ENCODE measurements at places on chromosomes 2 and 18.

- no peak for DNase-seq
Measured at GRCh38 chr2:72274380-72274797, 126.7 kb upstream of the CYP26B1 start.

GRCh38 chr2:205769879-205770278, 87.6 kb downstream of the NRP2 start:
- DNase-seq: no peak

DNA sequence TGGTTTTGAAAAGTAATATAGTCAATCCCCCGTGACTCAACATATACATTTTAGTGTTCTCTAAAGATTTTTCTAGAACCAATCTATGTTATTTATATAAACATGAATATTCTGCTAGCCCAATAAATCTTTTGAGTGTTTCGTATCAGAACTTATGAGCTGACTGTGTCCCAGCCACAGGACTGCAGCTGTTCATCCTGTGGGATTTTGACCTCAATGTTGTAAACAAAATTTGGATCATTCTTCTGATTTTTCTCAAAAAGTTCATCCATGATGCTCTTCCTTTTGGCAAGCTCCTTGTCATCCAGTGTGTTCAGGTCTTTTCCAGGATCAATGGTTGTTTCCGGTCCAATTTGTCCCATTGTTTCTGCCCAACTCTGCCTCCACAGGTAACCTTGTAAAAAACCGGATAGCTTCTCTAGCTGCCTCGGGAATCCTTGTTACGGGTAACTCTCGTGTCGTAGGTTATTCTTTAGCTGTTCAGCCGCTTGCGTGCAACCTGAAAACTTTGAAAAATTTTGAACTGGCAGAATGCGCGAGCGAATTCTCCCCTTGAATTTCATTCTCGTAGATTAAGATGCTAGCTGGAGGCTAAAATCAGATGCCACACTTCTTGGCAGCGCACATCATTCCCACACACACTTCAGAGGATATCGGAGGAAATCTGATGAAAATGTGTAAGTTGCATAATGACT, 195.2 kb downstream of the SH3BP4 start:
- DNase-seq: no peak

GRCh38 chr2:58377181-58377580, 136.1 kb upstream of the FANCL start:
- no peak for DNase-seq

DNA sequence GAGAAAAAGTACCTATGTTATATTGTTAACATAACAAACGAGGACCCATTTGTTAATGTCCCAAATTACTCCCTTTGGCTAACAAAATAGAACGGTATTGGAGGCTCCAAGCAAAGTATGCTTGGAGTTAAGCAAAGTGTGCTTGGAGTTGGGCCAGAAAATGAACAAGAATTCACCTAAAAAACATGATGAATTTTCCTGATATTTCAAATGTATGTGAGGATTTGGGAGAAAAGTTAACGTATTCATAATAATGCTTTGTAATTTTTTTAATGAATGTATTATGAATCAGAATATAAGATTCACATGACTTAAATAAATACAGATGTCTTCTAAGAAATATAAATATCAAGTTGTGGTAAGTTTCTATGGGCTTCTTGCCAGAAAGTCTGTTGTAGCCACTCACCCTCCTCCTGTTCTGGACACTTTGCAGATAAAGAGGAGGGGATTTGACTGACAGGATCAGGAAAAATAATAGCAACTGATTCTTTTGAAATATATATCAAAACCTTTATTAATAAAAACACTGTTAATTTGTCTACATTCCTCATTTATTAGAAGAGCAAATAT, 423.7 kb upstream of the MMADHC start:
- DNase-seq: no peak

GRCh38 chr18:46939337-46939963, 22.0 kb downstream of the KATNAL2 start:
- DNase-seq: no peak

DNA sequence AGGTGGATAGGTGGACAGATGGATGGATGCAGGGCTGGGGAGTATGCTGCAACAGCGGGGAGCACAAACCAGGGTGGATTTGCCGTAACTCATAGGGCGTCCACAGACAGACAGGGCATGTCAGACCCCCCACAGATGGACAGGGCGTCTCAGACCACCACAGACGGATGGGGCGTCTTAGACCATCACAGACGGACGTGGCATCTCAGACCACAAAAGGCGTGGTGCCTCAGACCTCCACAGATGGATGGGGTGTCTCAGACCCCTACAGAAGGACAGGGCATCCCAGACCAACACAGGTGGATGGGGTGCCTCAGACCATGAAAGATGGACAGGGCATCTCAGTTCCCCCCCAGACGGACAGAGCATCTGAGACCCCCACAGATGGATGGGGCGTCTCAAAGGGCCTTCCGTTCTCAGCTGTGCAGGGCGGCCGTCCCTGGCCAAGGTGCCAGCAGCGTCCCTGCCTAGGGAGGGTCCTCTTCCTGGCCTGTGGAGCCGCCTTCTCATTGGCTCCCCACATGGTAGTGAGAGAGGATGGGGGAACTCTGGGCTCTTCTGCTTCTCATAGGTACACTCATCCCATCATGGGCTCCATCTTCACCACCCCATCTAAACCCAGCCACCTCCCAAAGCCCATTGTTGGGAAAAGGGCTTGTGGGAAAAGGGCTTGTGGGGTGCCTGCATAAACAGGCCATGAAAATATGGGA, 2.1 kb downstream of the ANKMY1 start:
- DNase-seq: no peak

DNA sequence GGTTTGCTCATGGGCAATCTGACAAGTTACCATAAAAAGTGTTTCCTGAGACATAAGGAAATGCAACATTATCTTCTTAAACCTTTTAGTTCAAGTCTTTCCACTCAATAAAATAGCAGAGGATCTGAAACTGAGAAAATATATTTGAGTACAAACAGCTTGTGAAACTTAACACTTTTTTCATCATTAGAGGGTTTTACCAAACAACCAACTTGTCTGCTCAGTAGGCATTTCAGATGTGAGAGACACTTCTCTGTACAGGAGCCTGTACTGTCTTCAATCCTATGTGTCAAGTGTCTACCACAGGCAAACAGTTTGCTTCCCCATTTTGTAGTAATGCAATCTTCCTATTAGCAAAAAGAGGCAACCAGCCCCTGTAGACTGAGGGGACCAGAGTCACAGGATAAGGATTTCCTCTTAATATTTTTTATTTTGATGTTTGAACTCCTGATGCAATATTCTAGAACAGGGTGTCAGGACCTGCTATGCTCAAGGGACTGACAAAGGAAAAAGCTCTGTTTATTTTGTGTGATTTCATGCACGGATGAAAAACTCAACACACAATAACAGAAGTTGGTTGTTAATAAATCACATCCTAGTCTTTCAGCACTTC, 159.1 kb upstream of the LHCGR start:
- no peak for DNase-seq

DNA sequence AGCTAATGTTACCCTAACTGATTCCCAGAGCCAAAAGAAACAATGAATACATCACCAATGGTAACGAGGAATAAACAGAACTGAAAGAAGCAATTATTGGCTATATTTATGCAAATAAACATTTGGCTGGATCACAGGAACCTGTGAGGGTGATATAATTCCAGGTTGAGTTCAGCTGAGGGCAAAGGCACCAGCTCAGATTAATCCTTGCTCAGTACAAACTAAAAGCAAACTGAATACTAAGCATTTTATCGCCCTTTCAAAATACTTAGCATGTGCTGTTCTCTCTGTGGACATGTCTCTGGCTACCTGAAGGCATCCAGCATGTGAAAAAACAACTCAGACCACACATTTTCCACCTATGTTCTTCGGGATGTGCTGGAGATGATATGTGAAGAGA, 791.7 kb downstream of the METTL4 start:
- no peak for DNase-seq

GRCh38 chr2:31108561-31109286, 29.5 kb downstream of the GALNT14 start:
- no peak for DNase-seq

DNA sequence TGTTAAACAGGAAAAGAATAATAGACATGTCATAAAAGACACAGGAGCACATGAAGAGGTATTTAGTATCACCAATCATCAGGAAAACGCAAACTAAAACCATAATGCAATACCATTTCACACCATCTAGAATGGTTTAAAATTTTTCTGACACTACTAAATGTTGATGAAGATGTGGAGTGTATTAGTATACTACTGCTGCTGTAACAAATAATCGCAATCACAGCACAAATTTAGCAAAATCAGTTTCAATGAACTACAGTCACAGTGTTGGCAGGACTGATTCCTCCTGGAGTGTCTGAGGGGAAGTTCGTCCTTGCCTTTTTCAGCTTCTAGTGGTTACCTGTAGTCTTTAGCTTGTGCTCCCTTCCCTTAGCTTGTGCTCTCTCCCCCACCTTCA, 24.1 kb downstream of the SMAD2 start:
- DNase-seq: no peak

GRCh38 chr2:30447149-30448045, at the start of gene LCLAT1:
TSS of gene LCLAT1 (plus strand) at chr2:30447246. CDS start at chr2:30525591, 78,345 bp downstream.
- peak; percentile 62 for DNase-seq

DNA sequence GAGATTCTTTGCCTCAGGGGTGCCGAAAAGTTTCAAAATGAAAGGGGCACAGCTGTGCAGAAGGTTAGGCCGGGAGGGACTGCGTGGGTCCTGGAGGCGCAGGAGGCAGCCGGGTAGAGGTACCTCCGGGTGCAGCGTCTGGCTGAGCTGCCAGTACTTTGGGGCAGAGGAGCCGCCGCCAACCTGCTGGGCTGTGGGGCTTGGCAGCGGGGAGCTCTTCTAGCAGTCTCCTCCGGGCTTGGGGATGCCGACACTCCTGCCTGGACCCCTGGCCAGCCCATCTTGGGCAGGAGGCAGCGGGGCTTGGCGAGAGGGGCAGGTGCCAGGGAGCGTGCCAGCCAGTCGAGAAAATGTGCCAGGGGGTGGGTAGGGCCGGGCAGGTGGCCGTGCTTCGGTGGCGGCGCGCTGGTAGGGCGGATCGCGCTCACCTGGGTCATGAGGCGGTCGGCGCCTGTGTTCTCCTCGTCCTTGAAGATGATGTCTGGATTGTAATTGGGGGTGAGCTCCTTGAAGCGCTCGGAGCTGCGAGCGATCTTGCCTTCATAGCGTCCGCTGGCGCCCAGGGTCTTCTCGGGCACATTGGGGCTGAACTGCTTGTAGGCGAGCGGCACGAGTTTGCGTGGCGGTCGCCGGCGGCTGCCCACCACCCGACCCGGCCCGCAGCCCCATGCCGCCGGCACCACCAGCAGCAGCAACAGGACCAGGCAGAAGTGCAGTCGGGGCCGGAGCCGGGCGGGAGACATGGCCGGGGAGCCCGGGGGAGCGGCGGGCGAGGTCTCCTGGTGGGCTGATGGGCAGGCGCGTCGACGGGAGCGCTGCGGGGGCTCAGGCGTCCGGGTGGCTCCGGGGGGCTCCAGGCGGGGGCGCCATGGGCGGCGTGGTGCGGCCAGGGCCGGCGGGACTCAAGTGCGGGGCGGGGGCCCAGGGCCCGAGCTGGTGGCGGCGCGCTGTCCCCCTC, 717 bp downstream of the IHH start:
- DNase-seq: no peak

DNA sequence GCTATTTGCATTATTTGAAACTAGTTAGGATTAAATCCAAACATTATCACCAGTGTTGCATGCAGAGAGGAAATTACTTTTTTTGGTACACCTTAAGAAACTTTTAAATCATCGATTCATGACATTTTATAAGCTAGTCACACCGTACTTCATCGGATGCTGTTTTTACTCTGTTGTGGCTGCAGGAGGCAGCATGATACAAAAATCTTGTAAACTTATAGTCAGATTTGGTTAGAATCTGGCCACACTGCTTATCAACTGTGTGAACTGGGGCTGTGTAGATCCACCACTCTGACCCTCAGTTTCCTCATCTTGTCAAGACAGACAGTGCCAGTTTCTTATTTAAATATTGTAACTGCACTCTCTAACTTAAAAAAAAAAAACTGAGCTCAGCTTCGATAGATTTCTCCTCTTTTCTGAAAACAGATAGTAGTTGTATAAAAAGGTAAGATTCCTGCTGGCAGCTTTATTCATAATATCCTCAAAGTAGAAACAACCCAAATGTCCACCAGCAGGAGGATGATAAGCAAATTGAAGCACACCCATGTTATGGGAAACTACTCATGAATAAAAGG, 77.8 kb downstream of the RAPGEF4 start:
- DNase-seq: no peak

- no peak for DNase-seq
Measured at GRCh38 chr2:150732064-150732463, 244.6 kb upstream of the RND3 start.

Data from stimulated activated CD8-positive, alpha-beta memory T cell treated with anti-CD3 and anti-CD28 coated beads, Interleukin-4, amount 100 ng/mL, for 1 hour (primary cell).